ENCODE measurements at places on chromosomes 4 and X.
A peak's percentile ranks its signal among the peaks of the same experiment; 100 is the strongest.

GRCh38 chr4:6157926-6158325 is 42.4 kb downstream of the JAKMIP1 start:
- DNase-seq = no peak

GRCh38 chr4:162347842-162348213 is 184.0 kb upstream of the FSTL5 start:
- DNase-seq = no peak

- DNase-seq = no peak
These were observed 144.9 kb downstream of the ANXA5 start for GRCh38 chr4:121551881-121552280.

DNA sequence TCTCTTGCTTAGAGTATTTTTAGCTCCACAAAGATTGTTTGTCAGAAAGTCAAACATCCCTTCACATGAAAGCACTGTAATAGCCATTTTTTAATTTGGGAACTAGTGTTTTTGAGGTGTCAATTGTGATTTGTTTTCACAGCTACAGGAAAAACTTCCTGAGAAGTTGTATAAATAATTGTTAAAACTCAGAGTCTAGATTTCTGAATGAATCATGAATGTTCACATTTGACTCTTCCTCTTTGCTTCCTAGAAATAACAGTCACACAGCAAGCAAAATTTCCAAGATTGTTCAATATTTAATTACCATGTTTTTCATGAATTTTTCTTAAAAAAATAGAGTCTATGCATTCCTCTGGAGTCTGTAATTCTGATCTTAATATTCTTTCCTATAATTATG is 156.9 kb upstream of the SLC7A11 start:
- no peak for DNase-seq

DNA sequence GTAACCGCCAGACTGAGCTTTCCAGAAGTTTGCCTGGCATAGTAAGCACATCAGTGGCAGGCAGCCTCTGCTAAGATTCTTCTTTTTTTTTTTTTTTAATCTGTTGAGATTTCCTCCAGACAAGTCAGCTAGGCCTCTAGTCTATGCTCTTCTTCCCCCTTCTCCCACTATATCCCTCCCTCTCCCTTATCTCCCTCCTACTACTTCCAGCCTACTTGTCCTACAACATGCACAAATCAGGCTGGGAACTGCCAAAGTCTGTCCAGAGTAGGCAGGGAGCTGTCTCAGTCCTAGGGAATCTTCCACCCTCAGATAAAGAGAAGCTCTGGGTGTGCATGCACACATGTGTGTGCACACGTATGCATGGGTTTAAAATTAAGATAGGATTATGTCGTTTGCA is 49.7 kb upstream of the ARMCX2 start:
- no peak for DNase-seq

DNA sequence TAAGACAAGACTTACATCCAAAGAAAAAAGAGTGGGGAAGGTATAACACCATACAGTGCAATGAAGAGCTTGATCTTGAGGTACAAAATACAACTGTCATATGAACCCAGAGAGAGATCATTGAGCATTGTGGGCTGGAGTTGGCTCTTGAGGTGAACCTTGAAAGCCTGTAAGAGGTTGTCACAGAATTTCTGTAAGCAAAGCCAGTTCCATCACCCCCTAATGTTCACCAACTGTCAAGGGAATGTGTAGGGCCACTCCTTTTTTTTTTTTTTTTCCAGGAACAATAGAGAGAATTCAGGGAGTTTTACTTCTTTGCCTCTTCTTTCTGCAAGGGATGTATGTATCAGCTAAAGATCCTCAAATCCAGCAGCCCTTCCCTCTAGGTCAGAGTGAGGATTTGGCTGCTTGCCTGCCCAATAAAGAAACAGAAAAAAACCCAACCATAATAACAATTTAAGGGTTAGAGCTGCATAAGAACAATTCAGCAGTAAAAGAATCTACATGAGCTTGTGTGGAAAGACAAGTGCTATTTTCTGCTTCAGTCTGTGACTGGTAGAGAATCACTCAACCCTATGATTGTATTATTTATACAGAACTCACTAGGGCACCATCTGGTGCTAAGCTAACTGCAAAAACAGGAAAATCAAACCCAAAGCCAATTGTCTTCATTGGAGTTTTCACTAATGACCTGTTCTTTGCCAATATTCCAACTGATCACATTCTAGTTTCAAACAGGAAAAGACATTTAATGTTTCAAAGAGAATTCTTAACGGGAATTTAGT is 217.5 kb upstream of the TEX13C start:
- DNase-seq = no peak

GRCh38 chr4:104491481-104492182 is 3.1 kb downstream of the CXXC4 start:
- DNase-seq = peak; percentile 56

DNA sequence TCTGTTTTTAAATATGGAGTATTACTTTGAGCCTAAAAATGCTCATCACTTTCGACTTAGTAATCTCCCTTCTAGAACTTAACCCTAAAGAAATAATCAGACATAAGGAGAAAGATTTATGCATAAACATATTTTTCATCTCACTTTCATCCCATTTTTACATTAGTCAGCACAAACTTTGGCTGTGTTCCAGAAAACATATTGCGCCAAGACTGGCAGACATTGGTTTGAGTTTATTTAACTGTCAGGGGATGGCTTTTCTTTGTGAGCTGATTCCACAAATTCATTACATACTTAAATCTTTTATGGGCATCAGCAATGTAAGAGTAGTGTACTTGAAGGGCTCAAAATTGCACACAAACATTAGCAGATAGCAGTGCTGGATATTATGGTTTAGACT is 23.7 kb downstream of the MAOA start:
- no peak for DNase-seq

DNA sequence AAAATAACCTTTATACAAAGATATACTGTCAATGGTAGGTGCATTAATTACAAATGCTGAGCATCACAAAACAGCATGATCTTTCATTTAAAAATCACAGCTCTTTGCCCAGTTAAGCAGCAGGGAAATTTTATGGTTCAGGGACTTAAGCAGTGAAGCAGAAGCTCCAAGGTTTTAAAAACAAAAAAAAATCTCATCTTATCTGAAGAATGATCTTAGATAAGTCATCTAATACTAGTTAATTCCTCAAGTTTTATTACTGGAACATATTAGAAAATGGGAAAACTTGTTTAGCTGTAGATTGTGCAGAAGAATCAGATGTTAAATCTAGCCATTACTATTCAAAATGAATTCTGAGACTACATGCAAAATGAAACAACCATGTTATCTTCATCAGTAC is 289.9 kb downstream of the GASK1B start:
- no peak for DNase-seq

DNA sequence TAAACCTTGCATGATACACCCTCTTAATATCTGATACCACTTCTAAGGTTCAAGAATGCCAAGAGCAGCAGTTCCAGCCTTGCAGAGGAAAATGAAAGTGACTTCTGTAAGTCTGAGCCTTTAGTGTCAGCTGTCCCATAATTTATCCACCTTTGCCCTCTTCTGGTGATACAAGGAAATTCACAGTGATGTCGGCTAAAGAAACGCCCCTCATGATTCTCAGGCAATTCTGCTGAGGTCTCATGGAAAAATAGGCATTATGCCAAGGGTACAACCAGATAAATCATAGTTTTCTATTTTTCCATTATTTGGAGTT is 172.2 kb upstream of the CXCL13 start:
- no peak for DNase-seq

DNA sequence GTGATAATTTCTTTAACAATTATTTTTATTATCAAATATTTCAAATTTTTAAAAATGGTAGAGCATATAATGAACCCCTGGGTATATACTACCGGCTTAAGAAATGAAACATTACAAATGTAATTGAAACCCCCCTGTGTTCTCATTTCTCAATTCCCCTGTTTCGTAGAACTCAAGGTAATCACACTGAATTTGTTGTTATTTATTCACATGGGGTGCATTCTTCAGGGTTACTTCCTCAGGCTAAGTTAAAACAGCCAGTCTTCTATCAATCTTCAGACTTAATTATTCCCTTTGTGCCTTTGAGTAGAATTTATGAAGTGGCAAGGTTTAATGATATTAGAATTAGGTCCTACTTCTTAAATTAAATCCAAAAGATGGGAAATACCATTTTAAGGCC is 128.2 kb downstream of the ANAPC10 start:
- no peak for DNase-seq

DNA sequence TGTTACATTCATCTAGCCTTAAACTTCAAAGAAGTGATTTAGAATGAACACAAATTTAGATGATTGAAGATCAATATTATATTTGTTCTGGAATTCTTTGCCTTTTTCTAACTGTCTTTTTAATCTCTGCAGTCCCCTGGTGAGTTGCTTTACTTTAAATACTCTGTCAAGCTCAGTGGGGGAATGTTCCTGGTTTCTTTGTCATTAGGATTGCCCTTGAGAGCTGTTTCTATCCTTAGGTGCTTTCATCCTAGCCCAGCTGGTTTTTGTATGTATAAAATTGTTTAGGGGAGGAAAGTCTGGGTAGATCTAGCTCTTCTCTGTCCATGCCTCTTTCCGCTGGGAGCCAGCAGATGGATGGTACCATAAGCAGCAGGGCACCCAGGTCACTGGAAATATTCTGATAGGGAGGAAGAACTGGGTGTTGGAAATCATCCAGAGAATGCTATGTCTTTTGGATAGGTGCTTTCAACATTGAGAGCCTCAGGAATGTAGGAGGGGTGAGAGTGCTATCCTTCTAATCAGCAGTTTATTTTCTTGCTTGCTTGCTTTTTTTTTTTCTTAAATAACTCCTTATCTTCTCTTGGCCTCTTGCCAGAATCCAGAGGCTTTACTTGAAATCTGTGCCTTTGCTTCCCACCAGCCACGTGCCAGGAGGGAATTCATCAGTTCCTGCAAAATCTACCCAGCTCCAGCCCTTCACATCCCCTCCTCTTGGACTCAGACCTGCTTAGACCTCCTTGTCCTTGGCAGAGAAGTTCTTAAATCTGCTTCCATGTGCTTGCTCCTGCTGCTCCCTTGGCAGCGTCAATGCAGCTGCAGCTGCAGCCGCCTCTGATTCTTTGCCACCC is 215.3 kb upstream of the ANXA3 start:
- DNase-seq = no peak

GRCh38 chrX:93120805-93121204 is 552.6 kb downstream of the NAP1L3 start:
- DNase-seq = no peak

- DNase-seq = no peak
These were observed 49.1 kb downstream of the PRKG2 start for GRCh38 chr4:81165861-81166430.

GRCh38 chr4:118180776-118181175 is 146.5 kb downstream of the NDST3 start:
- DNase-seq = no peak

DNA sequence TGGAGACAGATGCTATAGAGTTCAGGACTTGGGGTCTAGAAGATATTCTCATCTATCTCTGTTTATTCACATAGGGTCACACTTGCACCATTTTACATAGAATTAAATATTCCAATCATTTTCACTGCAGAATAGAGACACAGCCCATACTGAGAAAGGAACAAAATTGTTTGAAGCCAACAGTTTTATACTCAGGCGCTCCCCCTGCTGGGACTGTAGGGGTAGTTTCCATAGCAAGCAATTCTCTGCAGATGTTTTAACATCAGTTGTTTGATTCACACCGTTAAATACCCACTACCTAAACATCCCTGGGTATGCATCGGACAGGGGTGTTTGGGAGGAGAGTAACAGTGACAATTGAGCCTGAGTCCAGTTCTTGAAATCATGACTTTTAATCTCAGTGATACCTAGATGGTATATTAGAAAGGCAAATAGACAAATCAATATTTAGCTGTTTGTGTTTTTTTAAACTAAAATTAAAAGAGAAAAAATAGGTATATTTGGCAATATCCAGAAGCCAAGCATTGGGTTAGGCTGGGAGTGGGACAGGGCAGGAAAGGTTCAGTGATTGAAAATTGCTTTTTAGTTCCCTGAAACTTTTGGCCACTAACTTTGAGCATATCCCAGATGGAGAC is 33.8 kb downstream of the LONRF3 start:
- DNase-seq = no peak

DNA sequence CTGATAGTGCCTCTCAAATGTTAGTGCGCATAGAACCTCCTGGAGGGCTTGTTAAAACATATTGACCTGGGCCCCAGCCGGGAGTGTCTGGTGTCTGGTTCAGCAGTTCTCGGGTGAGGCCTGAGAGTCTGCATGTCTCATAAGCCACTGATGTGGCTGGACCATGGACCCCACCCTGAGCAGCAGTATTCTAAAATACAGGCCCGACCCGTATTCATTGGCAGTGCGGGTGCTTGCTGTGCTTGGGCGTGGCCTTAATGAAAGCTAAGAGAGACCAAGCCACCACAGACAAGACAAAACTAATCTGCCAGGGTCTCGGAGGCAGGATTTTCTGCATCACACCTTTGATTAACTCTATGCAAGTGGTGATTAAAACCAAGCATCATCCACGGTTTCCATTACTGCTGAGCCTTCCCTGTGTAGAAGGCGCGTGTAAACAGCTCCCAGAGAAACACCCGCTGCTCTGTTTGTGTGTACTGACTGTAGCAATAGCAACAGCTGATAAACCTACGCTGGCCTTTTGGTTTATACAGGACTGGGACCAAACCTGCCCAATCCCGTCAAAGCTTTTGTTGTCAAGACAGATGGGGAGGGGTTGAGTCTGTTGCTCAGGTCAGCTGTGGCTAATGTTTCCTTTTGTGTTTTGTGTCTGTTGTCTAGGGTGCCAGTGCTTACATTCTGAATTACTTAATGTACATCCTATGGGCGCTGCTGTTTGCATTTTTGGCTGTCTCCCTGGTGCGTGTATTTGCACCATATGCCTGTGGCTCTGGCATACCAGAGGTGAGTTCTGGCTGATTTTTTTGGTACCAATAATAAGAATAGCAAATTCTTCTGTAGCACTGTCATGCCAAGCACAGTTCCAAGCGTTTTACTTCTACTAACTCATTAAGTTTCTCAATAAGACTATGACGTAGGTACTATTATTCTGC is 40.8 kb downstream of the CLCN4 start:
- no peak for DNase-seq

GRCh38 chr4:112585977-112586736 is 50.6 kb downstream of the ZGRF1 start:
- no peak for DNase-seq

Data from dorsolateral prefrontal cortex (tissue), 122 donors.